Activated T-helper 1 cell treated with Interleukin-2 at 50 U/mL for 16 hours (primary cell): ENCODE measurements at places on chromosomes 3 and 15.

DNA sequence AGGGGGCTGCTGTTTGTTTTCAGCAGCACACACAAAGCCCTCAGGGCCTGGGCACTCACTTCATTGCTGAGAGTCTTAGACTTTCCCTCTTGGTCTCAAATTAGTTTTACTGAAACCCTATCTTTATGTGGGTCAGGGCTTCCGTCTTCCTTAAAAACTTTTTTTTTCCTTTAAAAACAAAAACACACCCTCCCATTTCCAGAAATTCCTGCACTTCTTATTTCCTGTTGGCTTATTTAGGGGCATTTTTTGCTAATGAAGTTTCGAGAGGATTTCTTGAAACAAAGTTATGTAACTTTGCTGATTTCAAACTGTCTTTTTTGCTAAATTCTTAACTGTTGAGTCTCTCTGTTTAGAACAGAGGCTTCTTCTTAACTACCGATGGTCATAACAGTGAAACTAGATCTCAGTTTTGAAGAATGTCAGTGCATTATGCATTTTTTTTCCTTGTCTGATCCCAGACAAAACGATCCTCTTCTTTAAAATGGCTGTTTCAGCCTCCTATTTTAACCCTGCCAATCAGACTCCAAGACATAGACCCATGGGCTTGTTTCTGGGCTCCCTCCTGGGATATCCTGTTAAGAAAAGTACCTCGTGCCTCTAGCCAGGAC, 23.3 kb downstream of the ANAPC13 start:
- no peak for DNase-seq

- DNase-seq, result no peak
These were observed 22.2 kb downstream of the LSM3 start for GRCh38 chr3:14200841-14201240.

- DNase-seq, result no peak
These were observed 197.7 kb downstream of the FNDC3B start for GRCh38 chr3:172236771-172237742.

DNA sequence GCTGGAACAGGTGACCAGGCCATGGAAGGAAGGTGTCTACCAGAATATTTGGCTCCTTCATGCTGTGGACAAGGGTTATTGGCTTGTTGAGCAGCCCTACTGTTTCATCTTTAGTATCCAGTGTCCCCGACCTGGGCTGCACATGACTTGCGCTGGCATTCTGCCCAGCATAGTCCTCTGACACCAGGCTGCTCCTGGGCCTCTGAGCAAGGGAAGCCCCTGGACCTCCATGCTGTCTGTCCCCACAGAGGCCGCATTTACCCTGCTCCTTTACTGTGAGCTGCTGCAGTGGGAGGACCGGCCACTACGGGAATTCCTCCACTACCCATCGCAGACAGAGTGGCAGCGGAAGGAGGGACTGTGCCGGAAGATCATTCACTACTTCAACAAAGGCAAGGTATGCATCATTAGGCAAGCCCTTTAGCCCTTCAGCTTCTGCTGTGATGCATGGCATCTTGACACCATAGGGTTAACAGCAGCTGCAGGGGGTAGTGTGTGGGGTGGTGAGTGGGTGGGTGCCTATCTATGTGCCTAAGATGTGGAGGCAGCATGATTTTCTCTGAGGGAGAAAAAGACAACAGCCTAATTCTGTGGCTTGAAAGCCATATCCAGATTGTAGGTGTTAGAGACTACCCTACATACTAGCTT, 44.0 kb upstream of the MANF start:
- no peak for DNase-seq

- DNase-seq, result no peak
These were observed 2.5 kb downstream of the NT5DC2 start for GRCh38 chr3:52530918-52531826.

- no peak for DNase-seq
These were observed 173.7 kb downstream of the CDIN1 start for GRCh38 chr15:36753173-36753572.

- no peak for DNase-seq
These were observed 12.2 kb upstream of the TM2D3 start for GRCh38 chr15:101664303-101664913.

GRCh38 chr3:73719861-73720260, 95.1 kb upstream of the PDZRN3 start:
- DNase-seq, result no peak

GRCh38 chr3:150744919-150745211, 18.1 kb downstream of the SIAH2 start:
- no peak for DNase-seq

DNA sequence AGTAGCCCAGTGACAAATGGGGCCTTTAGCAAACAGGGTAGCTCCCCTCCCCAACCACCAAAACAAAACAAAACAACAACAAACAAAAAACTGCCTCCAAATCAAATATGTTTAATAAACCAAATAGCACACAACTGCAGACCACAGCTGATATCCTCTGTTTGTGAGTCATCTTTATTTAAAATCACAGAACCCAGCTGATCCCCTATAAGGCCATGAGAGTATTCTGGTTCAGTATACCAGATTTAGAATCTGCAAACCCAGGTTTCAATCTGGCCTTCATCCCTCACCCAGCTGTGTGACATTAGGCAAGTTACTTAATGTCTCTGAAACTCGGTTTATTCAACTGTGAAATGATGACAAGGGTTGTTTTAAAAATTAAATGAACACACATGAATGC, 124.5 kb downstream of the SUCLG2 start:
- no peak for DNase-seq
